ENCODE measurements at places on chromosomes 12 and 14.

GRCh38 chr12:50314636-50315312 lies 31.5 kb upstream of the LIMA1 start:
- peak; percentile 46 for DNase-seq

GRCh38 chr14:71668186-71668912 lies 263.9 kb upstream of the RGS6 start:
- no peak for DNase-seq

- no peak for DNase-seq
Measured at GRCh38 chr14:24274101-24274543, 2.7 kb upstream of the RABGGTA start.

- no peak for DNase-seq
Measured at GRCh38 chr12:46477541-46477940, 105.0 kb upstream of the SLC38A2 start.

GRCh38 chr12:47350062-47350408 lies 270.3 kb upstream of the AMIGO2 start:
- no peak for DNase-seq

GRCh38 chr12:4471256-4471655 lies 25.6 kb upstream of the FGF6 start:
- DNase-seq = no peak

- no peak for DNase-seq
Measured at GRCh38 chr14:64632056-64632455, 72.2 kb upstream of the PLEKHG3 start.

- DNase-seq = no peak
Measured at GRCh38 chr12:90999527-90999926, 5.2 kb downstream of the EPYC start.

GRCh38 chr14:64747327-64747726 lies 43.1 kb downstream of the PLEKHG3 start:
- no peak for DNase-seq

GRCh38 chr12:78328524-78328923 lies 497.8 kb downstream of the NAV3 start:
- DNase-seq = no peak

DNA sequence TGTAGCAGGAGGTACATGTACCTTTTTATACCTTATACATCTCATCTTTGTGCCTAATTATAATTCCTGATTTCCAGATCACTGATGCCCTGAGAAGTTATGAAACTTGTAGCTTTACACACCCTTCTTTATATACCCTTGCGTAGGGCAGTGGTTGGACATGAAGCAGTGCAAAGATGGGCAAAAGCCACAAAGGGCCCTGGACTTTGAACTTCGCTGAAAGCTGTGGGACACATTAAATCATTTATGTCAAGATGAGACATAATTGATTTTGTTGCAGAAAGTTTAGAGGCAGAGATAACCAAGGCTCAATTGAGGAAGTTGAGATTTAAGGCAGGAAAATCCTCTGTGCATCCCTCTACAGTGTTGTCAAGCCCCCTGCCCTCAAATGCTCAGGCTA lies 170.0 kb downstream of the SLC2A13 start:
- no peak for DNase-seq

DNA sequence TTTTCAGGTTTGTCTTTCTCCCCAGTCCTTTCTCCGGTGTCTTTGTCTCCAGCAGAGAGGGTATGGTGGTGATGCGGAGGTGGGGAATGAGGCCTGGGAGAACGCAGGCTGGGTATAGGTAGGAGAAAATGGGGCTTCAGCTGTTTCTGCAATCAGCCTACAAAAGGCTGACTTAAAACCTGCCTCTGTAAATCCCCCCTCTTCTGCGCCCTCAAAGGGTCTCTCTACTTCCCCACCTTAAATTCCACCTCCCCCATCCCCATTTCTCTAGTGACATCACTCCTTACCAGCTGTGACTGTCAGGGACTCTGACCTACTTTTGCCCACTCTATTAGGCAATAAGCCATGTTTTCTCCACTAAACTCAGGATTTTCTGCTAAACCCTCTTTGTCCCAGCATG lies 8.1 kb upstream of the RIMKLB start:
- DNase-seq = no peak

GRCh38 chr12:88552610-88553079 lies 27.6 kb downstream of the KITLG start:
- no peak for DNase-seq

DNA sequence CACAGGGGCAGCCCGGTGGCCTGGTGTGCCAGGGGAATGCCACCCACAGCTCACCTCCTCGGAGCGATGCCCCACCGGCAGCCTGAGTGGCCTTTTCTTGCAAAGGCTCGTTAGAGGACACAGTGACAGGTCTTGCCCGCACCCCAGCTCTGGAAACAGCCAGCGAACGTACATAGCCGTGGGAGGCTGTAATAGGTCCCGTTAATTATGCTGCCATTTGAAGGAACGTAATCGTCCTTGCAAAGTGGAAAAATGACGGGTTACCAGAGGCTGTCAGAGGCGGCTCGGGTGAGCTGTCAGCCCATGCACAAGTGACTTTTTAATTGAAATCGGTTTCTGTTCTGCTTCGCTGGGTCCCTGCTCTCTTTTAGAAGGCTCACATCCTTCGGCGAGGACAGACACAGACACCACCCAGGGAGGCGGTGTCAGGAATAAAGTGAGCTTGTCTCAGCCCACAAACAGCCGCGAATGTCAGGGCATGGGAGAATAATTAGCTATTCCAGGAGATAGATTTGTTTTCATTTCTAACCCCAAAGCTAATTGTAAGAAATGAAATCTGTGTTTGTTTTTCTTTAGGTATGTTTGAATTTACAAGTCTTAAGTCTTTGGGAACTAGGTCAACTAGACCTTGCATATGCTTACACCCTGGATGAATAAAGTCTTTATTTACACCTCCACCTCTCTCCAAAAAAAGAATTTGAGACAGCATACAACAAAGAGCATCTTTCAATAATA lies 77.2 kb upstream of the RFLNA start:
- no peak for DNase-seq

- DNase-seq = no peak
Measured at GRCh38 chr14:42378274-42378673, 771.6 kb downstream of the LRFN5 start.

DNA sequence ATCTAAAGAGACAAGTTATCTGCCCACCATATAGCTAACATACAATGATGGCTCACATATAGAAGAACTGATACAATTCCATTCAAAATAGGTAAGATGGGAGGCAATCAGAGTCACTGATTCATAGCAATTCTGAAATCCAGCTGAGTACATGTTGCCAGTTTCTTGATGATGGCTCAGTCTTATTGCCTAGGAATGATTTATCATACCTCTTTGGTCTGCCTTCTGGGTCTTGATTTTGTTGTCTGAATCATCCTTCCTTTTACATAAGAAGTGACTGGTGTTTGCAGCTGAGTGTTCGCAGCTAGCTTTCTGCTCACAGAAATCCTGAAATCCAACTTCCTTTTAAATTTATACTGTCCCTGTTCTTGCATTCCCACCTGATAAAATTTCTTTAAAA lies 463.2 kb upstream of the MGAT4C start:
- DNase-seq = no peak

DNA sequence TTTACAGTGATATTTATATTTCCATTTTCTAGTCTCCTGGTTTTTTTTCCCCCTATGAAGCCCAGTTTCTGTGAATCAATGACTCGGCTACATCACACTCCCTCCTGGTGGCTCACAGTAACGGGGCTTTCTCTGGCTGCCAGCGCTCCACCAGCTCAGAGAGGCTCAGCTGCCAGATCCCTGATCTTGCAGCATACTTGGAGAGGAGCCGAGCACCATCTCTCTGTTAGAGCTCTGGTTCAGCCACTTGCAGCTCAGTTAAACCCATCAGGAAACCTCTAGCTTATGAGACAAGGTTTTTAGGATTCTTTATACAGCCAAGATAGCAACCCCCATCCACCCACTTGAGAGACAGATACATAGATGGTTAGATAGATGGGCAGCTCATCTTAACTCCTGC lies 74.6 kb downstream of the CIT start:
- no peak for DNase-seq

- no peak for DNase-seq
Measured at GRCh38 chr12:75666939-75667334, 155.5 kb upstream of the KRR1 start.

DNA sequence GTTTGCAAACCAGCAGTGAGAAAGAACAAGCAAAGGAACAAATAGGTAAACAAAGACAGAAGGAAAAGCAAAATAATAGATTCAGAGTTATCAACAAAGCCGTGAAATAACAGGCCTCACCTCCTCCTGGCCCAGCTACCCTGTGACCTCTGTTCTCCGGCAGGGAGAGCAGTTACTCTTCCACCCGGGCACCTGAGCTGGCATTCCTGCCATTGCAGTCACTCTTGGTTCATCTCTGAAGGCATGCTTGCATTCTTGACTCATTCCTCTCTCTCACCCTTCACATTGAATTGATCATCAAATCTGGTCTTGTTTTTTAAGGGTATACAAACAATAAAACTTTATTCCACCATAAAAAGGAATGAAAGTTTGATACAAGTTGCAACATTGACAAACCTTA lies 95.1 kb downstream of the TTC8 start:
- DNase-seq = no peak

DNA sequence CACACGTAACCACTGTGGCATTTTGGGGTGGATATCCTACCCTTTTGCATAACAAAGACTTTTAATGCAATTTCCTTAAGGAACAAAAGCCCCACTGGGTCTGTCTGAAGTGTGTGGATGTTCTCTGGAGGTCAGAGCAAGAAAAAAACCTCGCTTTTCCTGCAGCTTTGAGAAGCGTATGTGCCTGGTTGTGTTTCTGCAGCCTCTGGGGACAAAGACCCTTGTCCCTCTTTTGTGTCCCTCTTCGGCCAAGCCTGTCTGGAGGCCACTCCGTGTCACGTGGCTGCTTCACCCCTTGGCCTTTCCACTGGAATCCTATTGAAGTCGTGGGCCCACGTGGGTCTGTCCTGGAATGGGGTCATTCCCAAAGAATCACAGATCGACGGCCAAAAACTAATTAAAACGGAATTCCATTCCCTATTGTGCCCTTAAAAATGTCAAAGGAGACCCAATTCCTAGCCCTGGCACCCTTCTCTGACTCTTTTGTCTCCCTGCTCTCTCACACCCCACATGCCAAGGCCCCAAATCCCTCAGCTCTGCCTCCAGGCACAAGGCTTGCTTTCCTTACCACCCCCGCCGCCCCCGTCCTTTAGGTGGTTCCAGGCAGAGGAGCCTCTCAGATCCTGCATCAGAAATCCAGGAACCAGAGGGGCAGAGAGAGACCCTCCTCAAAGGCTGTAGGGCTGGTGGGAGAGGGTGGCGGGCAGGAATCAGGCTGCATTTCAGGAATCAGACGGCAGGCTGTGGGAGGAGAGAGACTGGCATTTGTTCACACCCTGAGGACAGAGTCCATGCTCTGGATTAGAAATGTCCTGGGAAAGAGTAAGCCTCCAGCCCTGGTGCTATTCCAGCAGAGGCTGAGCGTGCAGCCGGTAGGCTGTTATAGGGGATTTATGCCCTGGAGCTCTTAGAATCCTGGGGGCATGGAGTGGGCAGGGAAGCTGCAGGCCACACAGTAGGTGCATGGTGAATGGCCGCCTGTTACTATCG lies 12.6 kb upstream of the CYP46A1 start:
- DNase-seq = no peak

- peak; percentile 79 for DNase-seq
Measured at GRCh38 chr12:76455582-76456345, 103.8 kb downstream of the OSBPL8 start.

- no peak for DNase-seq
Measured at GRCh38 chr12:49059299-49060171, 1.1 kb downstream of the KMT2D start.

GRCh38 chr12:52032804-52033445 lies 18.3 kb upstream of the NR4A1 start:
- DNase-seq = peak; percentile 72

GRCh38 chr12:130992448-130992847 lies 38.7 kb downstream of the ADGRD1 start:
- DNase-seq = no peak

GRCh38 chr12:132178801-132179401 lies 34.6 kb downstream of the NOC4L start:
- DNase-seq = no peak

DNA sequence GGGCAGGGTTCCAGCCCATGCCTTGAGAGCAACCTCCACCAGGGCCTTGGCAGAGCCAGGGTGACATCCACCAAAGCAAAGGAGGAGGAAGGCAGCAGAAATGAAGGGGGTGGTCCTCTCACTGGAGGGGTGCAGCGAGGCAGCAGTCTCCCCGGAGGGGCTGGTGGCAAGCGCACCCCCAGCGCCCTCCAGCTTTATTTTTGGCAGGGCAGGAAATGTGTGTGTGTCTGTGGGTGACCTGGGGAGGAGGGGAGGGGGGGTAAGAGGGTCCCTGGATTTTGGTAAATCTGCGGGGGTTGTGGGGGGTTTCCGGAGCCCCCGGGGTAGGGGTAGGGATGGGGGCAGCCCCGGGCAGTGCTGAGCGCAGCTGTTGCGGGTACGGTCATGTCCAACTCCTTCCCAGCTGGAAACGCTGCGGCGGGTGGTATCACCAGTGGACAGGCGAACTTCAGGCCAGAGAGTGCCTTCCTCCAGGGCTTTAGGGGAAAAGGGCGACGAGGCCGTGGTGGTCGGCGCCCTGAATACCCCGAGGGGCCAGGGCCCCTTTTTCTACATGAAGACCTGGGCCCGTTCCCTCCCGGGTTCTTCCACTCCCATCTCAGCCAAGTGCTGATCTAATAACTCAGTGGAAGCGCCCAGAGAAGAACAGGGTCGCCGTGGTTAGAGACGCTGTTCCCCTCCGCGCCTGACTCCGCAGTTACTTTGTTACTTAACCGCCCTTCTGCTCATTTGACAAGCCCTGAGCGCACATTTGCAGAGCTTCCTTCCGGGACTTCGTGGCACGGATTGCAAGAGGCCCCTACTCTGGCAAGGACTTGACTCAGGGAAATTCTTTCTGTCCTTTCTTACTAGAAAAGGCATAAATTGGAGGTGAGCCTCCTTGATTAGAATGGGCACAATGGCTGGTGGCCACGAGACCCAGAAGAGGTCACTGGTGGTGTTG lies 55.2 kb downstream of the FOS start:
- DNase-seq = no peak

DNA sequence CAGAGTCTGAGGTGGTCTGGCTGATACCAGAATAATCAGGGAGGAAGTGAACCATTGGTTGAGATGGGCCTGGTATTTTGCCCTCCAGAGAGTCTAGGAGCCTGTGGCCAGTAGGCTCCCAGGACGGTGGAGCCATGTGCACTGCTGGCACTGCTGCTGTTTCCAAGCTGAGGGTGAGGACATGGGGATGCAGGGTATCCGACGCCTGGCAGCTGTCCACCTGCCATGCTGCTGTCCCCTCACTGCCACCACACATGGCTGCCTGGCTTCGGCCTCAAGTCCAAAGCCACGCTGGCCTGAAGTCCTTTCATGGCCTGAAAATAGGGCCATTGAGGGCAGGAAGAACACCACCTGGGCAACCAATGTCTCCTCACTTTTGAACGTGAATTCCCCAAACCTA lies 8.6 kb downstream of the CACNA1C start:
- DNase-seq = no peak

Data from HS-27A (cell line).